D341Med (cell line): ENCODE measurements at places on chromosomes 3 and 15.
A peak's percentile ranks its signal among the peaks of the same experiment; 100 is the strongest.

DNA sequence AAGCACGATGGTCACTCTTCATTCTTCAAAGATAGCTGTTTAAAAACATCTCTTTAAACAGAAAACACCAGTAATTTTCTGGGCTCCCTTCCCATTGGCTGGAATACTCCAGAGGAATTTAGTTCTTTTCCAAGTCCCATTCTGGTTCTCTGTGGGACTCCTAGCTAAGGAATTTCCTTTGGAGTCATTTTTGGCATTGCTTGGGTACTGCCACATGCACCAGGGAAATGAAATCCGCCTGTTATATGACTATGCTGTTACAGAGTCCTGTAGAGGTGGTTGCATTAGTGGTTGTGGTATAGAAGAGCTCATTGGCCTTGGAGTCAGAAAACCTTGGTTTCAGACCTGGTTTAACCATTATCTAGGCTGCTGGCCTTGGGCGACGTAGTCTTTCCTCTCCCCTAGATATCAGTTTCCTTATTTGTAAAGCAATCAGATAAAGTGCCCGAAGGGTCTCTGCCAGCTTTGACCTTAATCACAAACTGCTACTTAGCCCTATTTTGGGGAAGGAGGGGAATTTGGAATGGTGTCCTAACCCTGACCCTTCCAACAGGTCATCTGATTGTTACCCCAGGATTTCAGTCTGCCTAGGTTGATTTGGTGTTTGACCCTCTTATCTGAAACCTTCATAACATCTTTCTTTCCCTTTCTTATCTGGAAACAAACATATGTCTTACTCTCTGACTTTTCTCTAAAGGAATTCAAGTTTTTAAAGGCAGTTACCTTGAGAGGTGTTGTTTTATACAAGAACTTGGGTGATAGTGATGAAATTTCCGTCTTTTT is 13.4 kb downstream of the RTP1 start:
- DNase-seq: no peak

DNA sequence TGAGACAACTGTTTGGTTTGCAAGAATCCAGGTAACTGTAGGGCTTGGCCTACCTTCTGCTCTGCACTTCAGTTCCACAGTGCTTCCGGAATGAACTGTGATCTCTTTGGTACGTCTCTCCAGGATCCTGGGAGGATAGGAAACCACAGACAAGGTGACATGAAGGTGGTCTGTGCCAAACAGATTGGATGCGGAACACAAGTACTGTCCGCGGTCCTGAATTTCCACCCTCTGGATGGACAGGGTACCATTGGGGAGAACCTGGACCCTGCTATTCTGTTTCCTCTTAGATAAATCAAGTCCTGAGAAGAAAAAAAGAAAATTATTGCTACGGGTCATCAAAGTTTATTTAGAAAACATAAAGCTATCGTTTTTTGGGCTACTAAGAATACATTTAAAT is 17.3 kb downstream of the IGSF10 start:
- DNase-seq: no peak

GRCh38 chr3:71512000-71512399 is 71.5 kb downstream of the FOXP1 start:
- no peak for DNase-seq

- no peak for DNase-seq
Observed at GRCh38 chr3:43525941-43526607, 95.7 kb downstream of the ANO10 start.

DNA sequence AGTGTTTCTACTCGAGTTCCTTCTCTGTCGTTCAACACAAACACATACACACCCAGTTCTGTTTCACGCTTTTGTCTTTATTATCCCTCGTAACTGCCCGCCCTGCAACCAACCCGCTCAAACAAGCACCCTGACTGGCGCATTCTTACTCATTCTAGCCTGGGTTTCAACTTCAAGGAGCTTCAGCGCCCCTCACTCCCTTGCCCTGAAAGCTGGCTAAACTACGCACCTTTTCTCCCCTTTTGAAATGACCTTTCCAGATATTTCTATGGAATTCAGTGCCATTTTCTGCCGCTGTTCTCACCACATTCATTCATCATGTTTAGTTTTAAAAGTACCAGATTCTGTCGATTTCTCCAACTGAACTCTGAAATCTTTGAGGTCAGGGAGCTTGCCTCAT is 653 bp upstream of the MFSD1 start:
- DNase-seq: no peak

- DNase-seq: peak; percentile 36
Observed at GRCh38 chr3:167882057-167882667, 146.6 kb downstream of the SERPINI1 start.

DNA sequence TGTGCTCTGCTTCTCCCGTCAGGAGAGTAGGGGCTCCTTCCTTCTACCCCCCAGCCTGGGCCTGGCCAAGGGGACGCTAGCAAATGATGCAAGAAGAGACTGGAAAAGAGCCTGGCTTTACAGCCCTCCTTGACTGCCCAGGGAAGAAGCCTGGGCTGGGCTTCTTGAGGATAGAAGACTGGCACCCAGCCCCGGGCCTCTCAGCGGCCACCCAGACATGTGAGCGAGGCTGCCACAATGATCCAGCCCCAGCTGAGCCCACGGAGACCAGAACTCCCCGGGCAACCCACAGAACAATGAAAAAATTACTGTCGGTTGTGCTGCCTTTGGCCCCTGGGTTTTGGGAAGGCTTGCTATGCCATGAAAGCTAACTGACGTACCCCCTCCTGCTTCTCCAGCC is 100.6 kb upstream of the PRR20G start:
- DNase-seq: no peak

DNA sequence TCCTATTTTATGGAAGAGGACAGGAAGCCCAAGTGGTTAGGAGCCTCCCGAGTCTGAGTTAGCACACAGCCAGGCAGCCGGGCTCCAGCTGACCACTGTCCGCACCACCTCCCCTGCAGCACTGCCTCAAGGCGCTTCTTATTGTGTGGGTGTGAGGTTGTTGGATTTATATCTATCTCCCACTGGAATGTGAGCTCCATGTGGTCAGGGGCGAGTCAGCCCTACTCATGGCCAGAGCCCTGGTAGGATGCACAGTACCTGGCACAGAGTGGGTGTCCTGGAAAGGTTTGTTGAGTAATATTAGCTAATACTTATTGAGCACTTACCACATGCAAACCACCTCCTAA is 9.7 kb upstream of the FBLN2 start:
- no peak for DNase-seq

DNA sequence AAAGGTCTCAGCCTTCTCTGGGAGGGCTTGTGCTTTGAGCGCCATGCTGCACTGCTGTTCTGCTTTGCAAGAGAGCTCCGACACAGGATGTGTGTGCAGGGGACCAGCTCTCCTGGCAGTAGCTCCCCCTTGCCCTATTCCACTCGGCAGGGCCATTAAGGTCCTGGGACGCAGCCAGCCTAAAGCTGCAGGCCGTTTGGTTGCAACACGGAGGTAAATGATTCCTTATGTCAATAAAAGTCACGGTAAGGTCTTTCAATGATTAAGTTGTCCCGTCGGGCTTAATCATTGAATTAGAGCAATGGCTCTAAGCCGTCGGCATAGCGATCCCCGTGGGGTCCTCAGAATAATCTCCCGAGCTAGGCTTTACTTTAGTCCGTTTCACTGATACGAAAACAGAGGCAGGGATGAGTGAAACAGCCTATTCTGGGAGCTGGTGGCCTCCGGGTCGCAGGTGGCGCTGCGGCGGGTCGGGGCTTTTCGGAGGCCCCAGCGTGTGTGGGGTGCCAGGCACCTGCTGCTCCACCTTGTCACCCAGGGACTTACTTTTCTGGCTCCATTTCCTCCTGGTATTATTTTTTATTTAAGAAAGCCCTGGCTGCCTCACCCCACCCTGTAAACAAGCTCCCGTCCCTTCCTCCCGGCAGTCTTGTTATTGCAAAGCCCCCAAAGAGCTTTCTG is 525.2 kb downstream of the OCA2 start:
- DNase-seq: no peak

- no peak for DNase-seq
Observed at GRCh38 chr3:152293347-152294006, 24.7 kb downstream of the MBNL1 start.

- DNase-seq: no peak
Observed at GRCh38 chr3:52327486-52328290, 11.6 kb downstream of the DNAH1 start.

GRCh38 chr15:90557186-90558084 is 27.7 kb downstream of the CRTC3 start:
- no peak for DNase-seq

DNA sequence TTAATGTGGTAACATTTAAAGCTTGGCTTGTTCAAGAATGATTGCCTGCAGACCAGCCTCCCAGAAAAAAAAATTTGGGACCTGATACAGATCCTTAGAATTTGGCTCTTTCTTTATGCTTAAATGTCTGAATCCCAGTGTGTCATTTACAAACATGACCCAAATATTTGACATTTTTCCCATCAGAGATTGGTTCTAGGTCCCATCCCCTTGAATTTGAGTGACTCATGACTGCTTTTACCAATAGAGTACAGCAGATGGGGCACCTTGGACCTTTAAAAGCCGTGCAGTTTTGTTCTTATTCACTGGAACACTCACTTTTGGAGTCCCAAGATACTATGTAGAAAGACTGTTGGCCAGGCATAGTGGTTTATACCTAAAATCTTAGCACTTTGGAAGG is 231.6 kb downstream of the ZIC1 start:
- no peak for DNase-seq

GRCh38 chr15:27017168-27017809 is 46.3 kb downstream of the GABRG3 start:
- DNase-seq: peak; percentile 82

DNA sequence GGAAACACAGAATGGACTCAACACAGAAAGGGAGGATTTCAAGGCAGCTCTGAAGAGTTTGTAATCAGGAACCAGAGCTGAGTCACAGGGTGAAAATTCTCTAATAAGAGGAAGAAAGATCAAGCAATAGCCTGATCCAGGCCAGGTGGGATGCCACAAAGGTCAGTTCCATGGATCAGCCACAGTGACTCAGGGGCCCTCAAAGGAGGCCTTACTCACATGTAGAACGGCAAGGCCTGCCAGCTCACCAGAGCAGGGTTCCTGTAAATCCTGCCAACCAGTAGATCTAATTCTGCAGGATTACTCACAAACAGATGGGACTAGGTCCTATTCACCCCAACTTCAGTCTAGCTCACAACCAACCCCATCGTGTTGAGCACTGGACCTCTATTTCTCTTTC is 78.3 kb upstream of the PPP2R3A start:
- no peak for DNase-seq

DNA sequence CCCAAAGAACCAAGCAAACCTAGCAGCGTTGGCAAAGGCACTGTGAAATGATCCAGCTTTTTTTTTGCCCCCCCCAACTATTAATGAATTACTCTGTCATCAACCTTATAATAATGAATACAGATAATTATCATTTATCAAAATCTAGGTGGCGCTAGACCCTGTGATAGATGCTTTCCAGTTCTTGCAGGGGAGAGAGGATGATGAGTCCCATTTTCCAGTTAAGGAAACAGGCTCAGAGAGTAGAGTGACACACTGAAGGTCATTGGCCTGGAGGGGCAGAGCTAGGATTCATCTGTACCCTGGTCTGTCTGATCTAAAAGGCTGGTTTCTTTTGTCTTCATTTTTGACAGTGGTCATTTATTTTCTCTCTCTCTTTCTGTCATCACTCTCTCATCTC is 5.0 kb downstream of the ACOX2 start:
- DNase-seq: peak; percentile 51

GRCh38 chr15:85609492-85609891 is 185.2 kb downstream of the KLHL25 start:
- DNase-seq: no peak

DNA sequence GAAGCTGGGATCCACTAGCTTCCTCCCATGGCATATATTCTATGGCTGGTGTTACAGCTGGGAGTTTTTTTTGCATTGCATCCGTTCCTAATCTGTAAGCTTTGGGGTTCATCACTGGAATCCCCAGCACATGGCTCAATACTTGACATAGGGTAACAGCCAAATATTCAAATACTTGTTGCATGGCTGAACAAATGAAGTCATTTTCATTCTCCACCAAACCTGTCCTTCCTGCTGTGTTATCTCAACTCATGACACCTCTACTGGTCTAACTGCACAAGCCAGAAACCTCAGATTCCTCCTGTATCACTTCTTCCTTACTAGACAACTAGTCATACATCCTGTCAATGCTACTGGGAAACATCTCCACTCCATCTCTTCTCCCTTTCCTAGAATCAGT is 43.4 kb downstream of the ST3GAL6 start:
- DNase-seq: no peak
